ENCODE measurements at places on chromosomes 2 and 18. TPM values are rescaled to one million over a fixed set of nuclear protein-coding genes. Genes with fewer than 3 reads are reported as not detected.
A peak's percentile ranks its signal among the peaks of the same experiment; 100 is the strongest.

GRCh38 chr2:157304811-157305722, 20.6 kb downstream of the ERMN start:
- no peaks in the 10 kb centered on the region for H3K36me3 ChIP-seq
- H3K4me1 ChIP-seq, result no peaks in the 10 kb centered on the region
- DNase-seq, result no peak
- H3K27ac ChIP-seq, result no peak overlapping the region
- peaks cover 16% of the 10 kb centered on the region for H3K27me3 ChIP-seq

GRCh38 chr2:218814540-218815243, 16.9 kb downstream of the PRKAG3 start:
- no peaks in the 10 kb centered on the region for H3K4me1 ChIP-seq
- peak overlapping the region; percentile 53 for H3K27ac ChIP-seq
- no peak overlapping the region for H3K4me3 ChIP-seq
- peak; percentile 32 for DNase-seq
- H3K36me3 ChIP-seq, result no peaks in the 10 kb centered on the region

GRCh38 chr2:179057737-179058136, 7.8 kb upstream of the CCDC141 start:
- H3K4me1 ChIP-seq, result no peaks in the 10 kb centered on the region
- H3K4me3 ChIP-seq, result no peak overlapping the region
- H3K27me3 ChIP-seq, result no peaks in the 10 kb centered on the region
- H3K36me3 ChIP-seq, result no peaks in the 10 kb centered on the region
- DNase-seq, result no peak

The CRYGC gene
- not detected for total RNA-seq

DNA sequence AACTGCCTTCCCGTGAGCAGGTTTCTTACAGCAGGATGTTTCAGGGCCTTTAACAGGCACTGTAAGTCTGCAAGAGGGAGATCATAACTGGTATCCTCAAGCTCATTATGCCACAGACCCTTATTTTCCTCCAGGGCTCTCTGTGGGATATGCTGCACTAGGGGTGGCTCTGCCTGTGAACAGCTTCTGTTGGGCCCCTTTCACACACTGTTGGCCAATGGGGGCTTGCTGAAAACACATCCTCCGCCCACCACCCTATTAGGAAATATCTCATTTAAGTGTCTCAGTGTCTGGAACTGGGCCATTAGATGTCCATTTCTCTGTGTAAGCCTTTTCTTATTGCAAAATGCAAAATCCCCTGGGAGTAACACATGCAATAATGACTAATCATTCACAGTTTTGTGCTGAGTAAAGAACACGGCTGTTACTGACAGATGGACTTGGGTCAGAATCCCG, 414.3 kb upstream of the HS6ST1 start:
- no peaks in the 10 kb centered on the region for H3K36me3 ChIP-seq
- peaks cover 7% of the 10 kb centered on the region for H3K4me1 ChIP-seq
- DNase-seq, result no peak
- no peak overlapping the region for H3K4me3 ChIP-seq
- H3K27ac ChIP-seq, result no peak overlapping the region

- H3K27me3 ChIP-seq, result no peaks in the 10 kb centered on the region
- H3K27ac ChIP-seq, result no peak overlapping the region
- peaks cover 16% of the 10 kb centered on the region for H3K4me1 ChIP-seq
Measured at GRCh38 chr2:226909126-226909525, 73.3 kb downstream of the RHBDD1 start.

The SLC9A2 gene
- total RNA-seq, result 151 TPM

GRCh38 chr18:5238371-5238976, 41.4 kb upstream of the AKAIN1 start:
- DNase-seq, result peak; percentile 82
- H3K4me1 ChIP-seq, result peaks cover 37% of the 10 kb centered on the region

GRCh38 chr2:25816249-25816648, 62.0 kb downstream of the ASXL2 start:
- H3K27ac ChIP-seq, result no peak overlapping the region
- no peak overlapping the region for H3K4me3 ChIP-seq
- no peaks in the 10 kb centered on the region for H3K27me3 ChIP-seq
- no peak for DNase-seq
- H3K4me1 ChIP-seq, result no peaks in the 10 kb centered on the region

DNA sequence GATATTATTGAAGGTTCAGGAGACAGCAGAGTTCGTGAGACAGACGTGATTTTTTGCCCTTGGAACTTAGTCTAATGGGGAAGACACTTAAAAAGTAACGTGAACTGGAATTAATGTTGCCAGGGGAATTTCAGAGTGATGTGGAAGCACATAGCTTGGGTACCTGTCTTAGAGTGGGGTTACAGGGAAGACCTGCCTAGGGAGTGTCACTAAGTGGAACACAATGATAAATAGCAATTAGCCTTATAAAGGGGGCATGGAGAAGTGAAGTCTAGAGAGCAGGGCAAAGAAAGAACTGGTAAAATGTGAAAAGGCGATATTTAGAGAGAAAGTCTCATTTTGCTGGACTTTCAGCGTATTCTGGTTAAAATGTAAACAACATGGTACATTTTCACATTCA, 306.0 kb upstream of the TCF4 start:
- no peaks in the 10 kb centered on the region for H3K36me3 ChIP-seq
- H3K27me3 ChIP-seq, result no peaks in the 10 kb centered on the region
- DNase-seq, result no peak
- H3K4me1 ChIP-seq, result no peaks in the 10 kb centered on the region

GRCh38 chr18:26417190-26417589, 131.2 kb downstream of the KCTD1 start:
- H3K4me3 ChIP-seq, result no peak overlapping the region
- H3K4me1 ChIP-seq, result no peaks in the 10 kb centered on the region
- no peak for DNase-seq
- no peaks in the 10 kb centered on the region for H3K27me3 ChIP-seq
- H3K36me3 ChIP-seq, result no peaks in the 10 kb centered on the region

GRCh38 chr18:49817947-49818346, 4.6 kb upstream of the ACAA2 start:
- no peak overlapping the region for H3K4me3 ChIP-seq
- peak overlapping the region; percentile 36 for H3K27ac ChIP-seq

DNA sequence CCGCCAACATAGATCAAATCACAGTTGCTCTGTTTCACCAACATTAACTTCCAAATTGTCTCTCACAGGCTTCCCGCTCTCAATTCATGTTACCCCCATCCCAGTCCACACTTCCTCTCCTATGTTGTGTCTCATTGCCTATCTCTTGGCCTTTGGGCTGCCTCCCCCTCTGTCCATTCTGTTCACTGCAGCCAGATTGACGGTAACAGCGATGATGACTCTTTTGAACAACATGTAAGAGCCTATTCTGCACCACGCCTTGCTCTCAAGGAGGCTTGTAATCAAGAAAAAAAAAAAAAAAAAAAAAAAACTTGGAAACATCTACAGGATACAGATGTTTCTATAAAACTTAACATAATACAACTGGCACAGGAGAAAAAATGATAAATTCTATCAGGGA, 77.3 kb upstream of the RMDN2 start:
- no peaks in the 10 kb centered on the region for H3K27me3 ChIP-seq
- H3K27ac ChIP-seq, result no peak overlapping the region
- peaks cover 5% of the 10 kb centered on the region for H3K4me1 ChIP-seq

The SERPINB10 gene
- total RNA-seq, result not detected

DNA sequence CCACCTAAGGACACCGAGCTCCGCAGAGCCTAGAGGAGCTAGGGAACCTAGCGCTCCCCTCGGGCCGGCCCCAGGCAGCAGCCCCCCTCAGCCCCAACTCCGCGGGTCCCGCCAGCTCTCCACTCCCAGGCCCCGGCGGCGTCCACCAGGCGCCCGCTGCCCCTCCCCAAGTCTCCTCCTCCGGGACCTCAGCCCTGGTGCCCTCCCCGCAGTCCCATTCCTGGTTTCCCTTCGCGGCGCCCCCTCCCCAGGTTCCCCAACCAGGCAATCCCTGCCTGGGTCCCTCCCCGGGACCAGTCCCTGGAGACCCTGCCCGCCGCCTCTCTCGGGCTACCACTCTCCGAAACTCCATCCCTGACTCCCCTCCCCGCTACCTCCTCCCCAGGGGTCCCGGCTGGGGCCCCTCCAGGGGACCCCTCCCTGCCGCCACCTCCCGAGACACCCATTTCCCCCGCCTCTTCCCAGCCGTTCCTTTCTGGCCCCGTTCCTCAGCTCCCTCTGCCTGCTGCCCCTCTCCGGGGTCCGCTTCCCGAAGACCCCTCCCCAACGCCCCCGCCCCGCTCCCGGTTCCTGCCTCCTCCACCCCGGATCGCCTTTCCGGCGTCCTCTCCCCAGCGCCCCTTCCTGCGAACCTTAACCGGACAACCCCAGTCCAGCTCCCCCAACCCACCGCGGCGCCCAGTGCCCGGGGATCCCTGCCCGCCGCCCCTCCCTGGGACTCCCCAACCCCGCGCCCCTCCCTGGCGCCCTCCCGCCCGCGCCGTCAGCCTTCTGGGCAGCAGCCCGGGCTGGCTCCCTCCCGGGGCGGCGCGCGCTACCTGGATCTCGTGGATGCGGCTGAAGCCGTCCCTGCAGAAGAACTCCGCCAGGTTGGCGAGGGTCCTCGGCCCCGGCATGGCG, 678 bp downstream of the CYP27C1 start:
- no peak overlapping the region for H3K27ac ChIP-seq
- H3K36me3 ChIP-seq, result no peaks in the 10 kb centered on the region
- no peak for DNase-seq
- peak overlapping the region; percentile 61 for H3K4me3 ChIP-seq
- H3K4me1 ChIP-seq, result peaks cover 20% of the 10 kb centered on the region
- peaks cover 79% of the 10 kb centered on the region for H3K27me3 ChIP-seq

DNA sequence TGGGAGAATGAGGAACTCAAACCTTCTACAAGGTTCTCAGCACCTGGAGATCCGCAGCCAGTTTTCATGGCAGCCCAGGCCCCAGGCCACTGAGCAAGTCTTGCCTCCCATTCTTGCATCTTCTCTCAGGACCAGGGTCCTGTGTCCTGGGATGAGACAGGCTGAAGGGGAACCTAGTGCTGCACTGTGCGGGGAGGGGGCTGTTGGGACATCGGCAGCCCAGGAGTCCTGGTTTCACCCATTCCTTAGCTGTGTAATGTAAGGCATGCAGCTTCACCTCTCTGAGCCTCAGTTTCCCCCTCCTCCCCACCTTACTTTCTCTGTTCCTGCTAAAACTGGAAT, 43.9 kb downstream of the TNS1 start:
- no peaks in the 10 kb centered on the region for H3K27me3 ChIP-seq
- no peaks in the 10 kb centered on the region for H3K36me3 ChIP-seq
- H3K4me3 ChIP-seq, result no peak overlapping the region
- no peak for DNase-seq
- H3K27ac ChIP-seq, result peak overlapping the region; percentile 90

The TEKT4 gene
- not detected for total RNA-seq

The NEU2 gene
- not detected for total RNA-seq

The TUBA3D gene
- not detected for total RNA-seq

The SANBR gene
- 19.4 TPM for total RNA-seq
